ENCODE measurements at places on chromosomes 6 and 20.
A peak's percentile ranks its signal among the peaks of the same experiment; 100 is the strongest.

DNA sequence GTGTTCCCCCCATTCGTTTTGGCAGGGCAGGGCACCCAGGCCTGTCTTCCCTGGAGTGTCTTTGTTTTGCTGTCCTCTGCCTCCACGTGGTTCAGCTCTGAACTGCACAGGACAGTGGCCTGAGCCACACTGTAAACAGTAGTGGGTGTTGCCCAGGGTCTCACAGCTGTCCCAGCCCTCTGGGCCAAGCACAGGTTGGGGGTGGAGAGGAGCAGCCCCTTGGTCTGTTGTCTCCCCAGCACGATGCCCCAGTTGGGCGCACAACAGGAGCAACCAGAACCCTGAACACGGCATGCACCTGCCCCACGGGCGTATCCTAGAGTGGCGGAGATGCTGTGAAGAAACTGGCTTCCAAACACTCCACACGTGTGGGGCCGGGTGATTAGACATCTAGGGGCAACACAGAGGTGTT, 14.4 kb downstream of the CCDC167 start:
- DNase-seq = no peak

DNA sequence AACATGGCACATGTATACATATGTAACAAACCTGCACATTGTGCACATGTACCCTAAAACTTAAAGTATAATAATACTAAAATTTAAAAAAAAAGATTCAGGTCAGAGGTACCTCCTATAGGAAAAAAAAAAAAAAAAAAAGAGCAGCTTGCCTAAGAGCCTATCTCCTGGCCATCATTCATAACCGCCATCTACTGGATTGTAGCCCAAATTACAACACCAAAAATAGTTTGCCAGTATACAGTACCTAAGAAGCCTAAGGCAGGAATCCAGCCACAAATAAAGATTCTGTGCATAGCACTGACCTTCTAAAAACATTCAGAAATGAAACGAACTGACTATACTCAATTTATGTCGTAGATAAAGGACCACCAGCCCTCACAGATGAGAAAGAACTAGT, 438.4 kb upstream of the ADGRB3 start:
- DNase-seq = no peak

- DNase-seq = peak; percentile 11
Observed at GRCh38 chr20:13220904-13221297, at the start of gene ISM1. TSS of gene ISM1 (plus strand) at chr20:13221274. CDS start at chr20:13221777, 503 bp downstream.

GRCh38 chr20:50333131-50333670, 142.6 kb downstream of the CEBPB start:
- DNase-seq = no peak

DNA sequence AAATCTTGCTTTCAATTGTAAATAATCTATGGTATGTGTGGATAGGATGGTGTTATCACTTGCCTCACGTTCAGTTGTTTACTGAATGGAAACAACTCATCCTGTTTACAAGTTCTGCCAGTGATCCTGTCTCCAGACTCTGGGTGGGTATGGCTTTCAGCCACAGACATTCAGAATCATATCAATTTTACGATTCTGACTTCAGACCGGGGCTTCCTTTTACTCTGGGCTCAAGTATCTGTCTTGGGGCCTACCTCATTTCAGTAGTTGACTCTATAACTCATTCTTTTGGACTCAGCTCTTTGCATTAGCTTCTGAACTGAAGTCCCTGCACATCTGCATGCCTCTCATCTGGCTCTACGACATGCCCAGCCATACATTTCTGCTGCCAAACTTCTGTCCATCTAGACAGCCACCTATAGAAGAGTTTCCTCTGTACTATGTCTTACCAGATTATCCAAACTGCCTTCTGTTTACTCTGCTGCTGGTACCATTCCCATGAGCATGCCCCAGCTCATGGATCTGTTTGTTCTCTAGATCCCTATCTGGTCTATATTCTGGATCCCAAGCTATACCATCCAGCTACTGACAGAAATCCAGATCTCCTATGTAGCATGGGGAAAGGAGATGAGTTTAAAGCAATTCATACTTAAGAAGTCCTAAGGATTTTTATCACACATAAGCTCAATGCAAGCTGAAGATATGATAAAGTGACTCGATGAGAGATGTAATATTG, 34.3 kb downstream of the FYN start:
- DNase-seq = no peak

- DNase-seq = no peak
Observed at GRCh38 chr20:36298795-36299339, 7.3 kb upstream of the DLGAP4 start.

DNA sequence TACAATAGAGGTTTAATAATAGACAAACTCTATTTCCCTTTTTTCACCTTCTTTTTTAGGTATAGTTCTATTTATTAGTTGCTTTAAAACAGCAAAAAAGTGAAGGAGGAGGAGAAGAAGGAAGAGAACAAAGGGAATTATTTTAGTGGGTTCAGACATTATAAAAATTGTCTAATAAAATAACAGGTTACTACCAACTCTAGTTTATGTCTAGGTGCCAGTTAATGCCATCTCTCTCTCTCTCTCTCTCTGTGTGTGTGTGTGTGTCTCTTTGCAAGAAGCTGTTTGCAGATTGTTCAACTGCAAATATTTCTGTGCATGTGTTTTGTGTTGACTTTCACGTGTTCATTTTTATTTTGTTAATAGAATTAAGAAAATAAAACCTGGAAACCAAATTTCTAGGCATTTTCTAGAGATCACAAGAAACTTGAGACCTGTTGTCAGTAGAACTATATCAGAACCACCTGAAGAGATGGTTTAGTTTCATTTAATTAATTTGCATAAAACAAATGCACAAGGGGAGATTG, 313.5 kb upstream of the SGK1 start:
- DNase-seq = no peak

- peak; percentile 1 for DNase-seq
Observed at GRCh38 chr20:7161690-7162089, 394.2 kb downstream of the BMP2 start.

GRCh38 chr6:110485491-110485890, 9.1 kb upstream of the SLC22A16 start:
- DNase-seq = no peak

DNA sequence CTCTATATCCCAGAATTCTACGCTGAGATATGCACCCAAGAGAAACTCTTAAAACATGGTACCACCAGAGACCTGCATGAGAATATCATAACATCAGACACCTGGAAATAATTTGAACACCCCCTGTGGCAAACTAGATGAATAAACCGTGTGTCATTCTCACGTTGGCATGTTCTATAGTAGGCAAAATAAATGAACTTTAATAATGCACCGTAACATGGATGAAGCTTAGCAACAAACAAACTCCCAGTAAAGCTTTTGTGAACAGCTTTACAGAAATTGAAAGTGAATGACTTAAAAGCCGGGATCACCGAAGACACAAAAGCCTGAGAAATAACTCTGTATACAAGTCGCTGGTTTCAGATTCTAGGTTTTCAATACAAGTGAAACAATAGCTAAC, 1166.8 kb upstream of the CITED2 start:
- DNase-seq = no peak

DNA sequence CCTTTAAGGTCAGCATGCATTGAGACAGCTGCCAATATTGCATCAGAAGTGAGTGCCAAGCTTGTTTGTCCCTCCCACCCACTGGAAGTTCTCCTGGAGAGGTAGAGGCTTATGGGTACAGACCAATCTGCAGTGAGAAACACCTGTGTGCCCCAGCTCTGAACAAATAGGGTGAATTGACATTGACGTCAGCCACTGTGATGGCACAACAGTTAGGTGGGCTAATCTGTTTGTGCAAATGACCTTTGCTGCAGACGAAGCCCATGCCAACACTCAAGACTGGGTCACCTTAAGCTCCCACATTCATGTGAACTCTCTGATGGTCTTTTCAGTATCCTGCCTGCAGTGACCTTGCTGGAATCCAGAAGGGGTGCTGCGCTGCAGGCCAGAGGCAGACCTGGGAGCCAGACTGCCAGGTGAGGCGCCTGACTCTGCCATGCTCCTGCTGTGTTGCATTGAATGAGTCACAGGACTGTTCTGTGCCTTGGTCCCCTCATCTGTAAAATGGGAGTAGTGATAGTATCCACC, 99.9 kb downstream of the ALDH8A1 start:
- no peak for DNase-seq

DNA sequence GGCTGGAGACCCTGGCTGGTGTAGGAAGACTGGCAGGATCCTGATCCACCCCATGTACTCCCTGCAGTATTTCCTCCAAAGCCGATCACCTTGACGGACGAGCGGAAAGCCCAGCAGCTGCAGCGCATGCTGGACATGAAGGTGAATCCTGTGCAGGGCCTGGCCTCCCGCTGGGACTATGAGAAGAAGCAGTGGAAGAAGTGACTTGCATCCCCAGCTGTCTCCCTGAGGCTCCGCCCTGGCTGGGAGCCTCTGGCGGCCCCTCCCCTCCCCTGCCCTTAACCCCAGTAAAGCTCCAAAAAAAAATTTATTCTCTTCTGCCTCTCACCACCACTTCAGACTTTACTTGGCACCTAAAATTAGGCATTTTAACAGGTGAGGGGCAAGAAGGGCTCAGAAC, 7.0 kb downstream of the COX4I2 start:
- no peak for DNase-seq

DNA sequence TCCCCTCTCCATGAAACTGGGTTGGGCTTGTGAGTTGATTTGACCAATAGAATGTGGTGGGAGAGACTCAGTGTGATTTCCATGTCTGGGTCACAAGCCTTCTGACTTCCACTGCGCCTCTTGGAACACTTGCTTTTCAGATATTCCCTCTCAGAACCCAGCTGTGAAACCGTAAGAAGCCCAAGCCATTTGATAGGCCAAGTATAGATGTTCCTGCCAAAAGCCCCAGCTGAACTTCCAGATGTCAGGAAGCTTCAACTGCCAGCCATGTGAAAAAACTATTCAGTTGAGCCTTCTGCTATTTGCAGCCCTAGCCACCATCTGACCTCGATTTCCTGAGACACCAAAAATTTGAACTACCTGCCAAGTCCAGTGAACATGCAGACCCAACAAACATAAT, 387.8 kb upstream of the GJE1 start:
- DNase-seq = peak; percentile 91

- DNase-seq = no peak
Observed at GRCh38 chr6:105859457-105859856, 226.7 kb upstream of the PRDM1 start.

GRCh38 chr6:166541366-166541765, 45.1 kb downstream of the RAMACL start:
- DNase-seq = no peak

DNA sequence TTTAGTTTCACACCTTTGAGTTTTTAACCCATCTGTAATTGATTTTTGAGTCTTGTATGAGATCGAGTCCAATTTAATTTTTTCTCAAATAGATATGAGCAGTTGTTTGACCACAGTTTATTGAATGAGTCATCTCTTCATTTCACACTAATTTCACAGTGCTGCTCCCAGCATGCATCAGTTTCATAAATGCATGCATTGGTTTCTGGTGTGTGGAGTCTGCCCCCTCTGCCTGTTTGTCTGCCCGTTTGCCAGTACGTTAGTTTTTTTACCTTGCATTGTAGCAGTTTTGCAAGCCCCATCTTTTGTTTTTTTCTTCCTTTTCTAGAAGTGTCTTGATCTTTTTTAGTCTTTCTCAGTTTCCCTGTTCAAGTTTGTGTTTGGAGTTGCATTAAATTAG, 11.9 kb downstream of the SLX4IP start:
- DNase-seq = peak; percentile 70

- DNase-seq = peak; percentile 25
Observed at GRCh38 chr20:675453-676314, at the start of gene SCRT2. TSS of gene SCRT2 (minus strand) at chr20:675802. CDS start at chr20:675601, 201 bp downstream.

DNA sequence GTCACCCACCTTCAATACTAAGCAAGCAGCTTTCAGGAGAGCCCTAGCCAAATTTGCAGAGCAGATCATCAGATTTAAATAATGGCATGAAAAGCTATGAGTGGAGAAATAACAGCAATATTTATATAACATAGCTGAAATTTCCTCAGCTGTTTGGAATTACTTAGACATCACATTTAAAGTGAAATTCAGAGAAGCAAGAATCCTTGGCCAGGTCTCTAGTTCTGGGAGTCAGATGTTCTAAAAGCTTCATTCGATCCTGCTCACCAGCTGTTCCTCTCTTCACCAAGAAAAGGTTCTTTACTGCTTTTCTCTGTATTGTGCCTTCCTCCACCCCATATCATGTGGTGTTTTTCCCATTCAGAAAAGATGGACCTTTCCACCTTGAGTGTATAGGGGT, 152.3 kb upstream of the JAG1 start:
- no peak for DNase-seq

- no peak for DNase-seq
Observed at GRCh38 chr20:43539975-43540672, 18.7 kb upstream of the SGK2 start.

- DNase-seq = no peak
Observed at GRCh38 chr6:33318426-33319073, 1.0 kb upstream of the ZBTB22 start.

DNA sequence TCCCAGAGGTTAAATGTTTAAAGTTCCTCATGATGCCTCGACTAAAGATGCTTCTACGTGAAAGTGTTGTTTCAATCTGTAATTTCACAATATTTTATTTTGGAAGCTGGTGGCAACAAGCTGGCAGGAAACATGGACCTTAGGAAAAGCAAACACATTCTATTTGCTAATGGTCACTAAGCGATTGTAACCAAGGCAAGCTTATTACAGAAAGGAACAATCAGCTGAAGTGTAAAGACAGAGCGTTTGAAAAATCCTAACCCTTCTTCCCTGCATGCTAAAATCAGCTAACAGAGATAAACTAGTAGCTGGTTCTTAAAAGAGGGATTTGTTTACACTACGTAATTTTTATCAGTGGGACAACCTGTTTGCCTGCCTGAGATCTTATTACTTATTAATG, 50.0 kb downstream of the IL20RA start:
- DNase-seq = no peak

- no peak for DNase-seq
Observed at GRCh38 chr6:134663356-134663755, 286.5 kb downstream of the ALDH8A1 start.
